ENCODE measurements at places on chromosomes 6 and 20. TPM values are rescaled to one million over a fixed set of nuclear protein-coding genes. Genes with fewer than 3 reads are reported as not detected.
A peak's percentile ranks its signal among the peaks of the same experiment; 100 is the strongest.

PRR3 gene
- 12.1 TPM for total RNA-seq

NTSR1 gene
- total RNA-seq, result 0.11 TPM

DDX43 gene
- not detected for total RNA-seq

CSE1L gene
- 49.0 TPM for total RNA-seq

DNA sequence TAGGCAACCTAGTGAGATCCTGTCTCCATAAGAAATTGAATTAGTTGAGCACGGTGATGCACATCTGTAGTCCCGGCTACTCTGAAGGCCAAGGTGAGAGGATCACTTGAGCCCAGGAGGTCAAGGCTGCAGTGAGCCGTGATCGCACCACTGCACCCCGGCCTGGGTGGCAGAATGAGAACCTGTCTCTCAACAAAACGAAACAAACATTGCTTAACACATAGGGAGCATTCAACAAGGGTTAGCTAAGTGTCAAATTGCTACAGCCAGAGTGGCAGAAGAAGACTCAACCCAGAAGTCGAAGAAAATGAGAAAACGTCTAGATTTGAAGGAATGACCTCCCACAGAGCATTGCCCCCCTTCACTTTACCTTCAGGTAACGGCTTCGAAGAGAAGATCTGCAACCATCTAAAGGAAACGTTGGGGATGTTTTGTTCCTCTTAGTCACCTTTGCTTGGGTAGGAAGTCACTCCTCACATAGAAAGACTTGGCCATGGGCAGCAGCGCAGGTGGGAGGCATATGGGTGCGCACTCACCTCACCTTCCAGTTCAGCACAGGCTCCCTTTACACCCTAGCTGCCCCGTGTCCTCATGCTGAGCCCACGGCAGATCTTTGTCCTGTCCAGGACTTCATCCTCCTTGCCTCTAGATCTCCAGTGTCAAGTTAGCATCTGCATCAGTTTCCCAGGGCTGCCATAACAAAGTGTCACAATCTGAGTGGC lies 63.7 kb upstream of the SHLD1 start:
- H3K36me3 ChIP-seq, result no peaks in the 10 kb centered on the region
- no peak overlapping the region for H3K27ac ChIP-seq
- H3K4me1 ChIP-seq, result no peaks in the 10 kb centered on the region

DNA sequence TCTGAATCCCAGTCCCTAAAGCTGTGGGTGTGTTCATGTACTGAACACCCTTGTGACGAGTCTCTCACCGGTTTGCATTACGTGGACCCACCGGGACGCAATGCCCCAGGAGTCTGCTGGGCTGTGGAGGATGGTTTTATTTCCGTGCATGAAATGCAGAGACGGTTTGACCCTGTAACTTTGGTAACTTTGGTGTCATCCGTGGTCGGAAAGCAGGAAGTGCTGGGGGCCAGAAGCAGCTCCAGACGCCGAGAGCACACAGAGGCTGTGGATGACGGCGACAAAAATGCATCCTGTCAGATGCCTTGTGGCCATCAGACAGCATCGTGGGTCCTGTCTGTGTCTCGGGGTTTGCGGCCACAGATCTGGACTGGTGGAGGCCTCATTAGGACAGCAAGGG lies 7.2 kb downstream of the BHLHE23 start:
- H3K27ac ChIP-seq, result no peak overlapping the region
- DNase-seq, result no peak
- H3K36me3 ChIP-seq, result no peaks in the 10 kb centered on the region
- H3K4me3 ChIP-seq, result no peak overlapping the region

DNA sequence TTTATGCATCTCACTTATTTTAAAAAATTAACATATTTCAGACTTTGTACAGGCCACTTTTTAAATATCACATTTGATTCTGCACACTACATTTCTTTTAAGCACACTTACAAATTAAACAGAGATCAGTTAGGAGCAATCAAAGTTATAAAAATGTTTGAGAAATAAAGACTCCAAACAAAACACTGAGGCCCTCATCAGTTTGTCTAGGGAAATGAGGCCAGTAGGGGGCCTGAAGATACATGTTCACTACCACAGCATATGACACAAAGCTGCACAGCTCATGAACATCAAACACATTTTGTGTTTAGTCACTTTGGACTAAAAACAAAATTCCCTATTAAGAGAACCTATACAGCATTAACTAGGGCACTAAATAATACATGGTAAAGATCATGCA lies 180.5 kb downstream of the PDE7B start:
- no peaks in the 10 kb centered on the region for H3K36me3 ChIP-seq
- no peak overlapping the region for H3K27ac ChIP-seq
- H3K4me3 ChIP-seq, result no peak overlapping the region
- no peak for DNase-seq
- H3K4me1 ChIP-seq, result peaks cover 51% of the 10 kb centered on the region

DNA sequence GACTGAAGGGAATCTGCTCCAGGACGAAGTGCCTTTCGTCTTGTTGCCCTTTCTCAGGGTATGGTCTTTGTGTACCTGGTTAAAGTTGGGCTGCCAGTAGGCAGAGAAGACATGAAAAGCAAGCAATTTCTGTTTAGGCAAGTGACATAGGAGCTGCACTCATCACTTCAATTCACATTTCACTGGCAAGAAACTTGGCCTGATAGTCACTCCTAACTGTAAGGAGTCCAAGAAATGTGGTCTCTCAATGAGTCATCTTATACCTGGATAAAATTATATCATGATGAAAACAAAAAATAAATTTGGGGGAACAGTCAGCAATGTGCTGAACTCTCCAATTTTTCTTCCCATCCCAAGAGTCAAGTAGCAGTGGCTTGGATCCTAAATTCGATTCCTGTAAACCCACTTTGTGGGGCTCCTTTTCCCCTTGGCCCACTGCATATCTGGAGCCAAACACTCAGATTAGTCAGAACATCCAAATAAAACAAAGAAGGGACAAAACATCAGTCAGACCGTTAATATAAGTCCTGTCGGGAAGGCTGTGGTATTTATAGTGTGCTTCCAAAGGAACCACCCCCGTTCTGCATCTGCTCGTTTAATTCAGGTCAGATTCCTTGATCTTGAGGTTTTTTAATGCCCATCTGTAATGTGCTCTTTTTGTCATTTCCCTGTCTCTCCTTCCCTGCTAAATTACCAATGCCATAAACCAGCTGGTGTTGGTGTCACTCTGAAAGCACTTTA lies 5.0 kb upstream of the GABRR1 start:
- no peaks in the 10 kb centered on the region for H3K36me3 ChIP-seq
- no peak for DNase-seq
- peaks cover 13% of the 10 kb centered on the region for H3K27me3 ChIP-seq
- H3K27ac ChIP-seq, result no peak overlapping the region

GRCh38 chr20:44495257-44495656 lies 19.6 kb downstream of the TTPAL start:
- peaks cover 41% of the 10 kb centered on the region for H3K36me3 ChIP-seq
- H3K4me1 ChIP-seq, result peaks cover 59% of the 10 kb centered on the region
- peak overlapping the region; percentile 94 for H3K27ac ChIP-seq
- no peak overlapping the region for H3K4me3 ChIP-seq
- no peaks in the 10 kb centered on the region for H3K27me3 ChIP-seq

- no peak overlapping the region for H3K27ac ChIP-seq
- H3K4me1 ChIP-seq, result peaks cover 10% of the 10 kb centered on the region
Observed at GRCh38 chr6:153031335-153031955, 28.9 kb upstream of the MTRF1L start.

DNA sequence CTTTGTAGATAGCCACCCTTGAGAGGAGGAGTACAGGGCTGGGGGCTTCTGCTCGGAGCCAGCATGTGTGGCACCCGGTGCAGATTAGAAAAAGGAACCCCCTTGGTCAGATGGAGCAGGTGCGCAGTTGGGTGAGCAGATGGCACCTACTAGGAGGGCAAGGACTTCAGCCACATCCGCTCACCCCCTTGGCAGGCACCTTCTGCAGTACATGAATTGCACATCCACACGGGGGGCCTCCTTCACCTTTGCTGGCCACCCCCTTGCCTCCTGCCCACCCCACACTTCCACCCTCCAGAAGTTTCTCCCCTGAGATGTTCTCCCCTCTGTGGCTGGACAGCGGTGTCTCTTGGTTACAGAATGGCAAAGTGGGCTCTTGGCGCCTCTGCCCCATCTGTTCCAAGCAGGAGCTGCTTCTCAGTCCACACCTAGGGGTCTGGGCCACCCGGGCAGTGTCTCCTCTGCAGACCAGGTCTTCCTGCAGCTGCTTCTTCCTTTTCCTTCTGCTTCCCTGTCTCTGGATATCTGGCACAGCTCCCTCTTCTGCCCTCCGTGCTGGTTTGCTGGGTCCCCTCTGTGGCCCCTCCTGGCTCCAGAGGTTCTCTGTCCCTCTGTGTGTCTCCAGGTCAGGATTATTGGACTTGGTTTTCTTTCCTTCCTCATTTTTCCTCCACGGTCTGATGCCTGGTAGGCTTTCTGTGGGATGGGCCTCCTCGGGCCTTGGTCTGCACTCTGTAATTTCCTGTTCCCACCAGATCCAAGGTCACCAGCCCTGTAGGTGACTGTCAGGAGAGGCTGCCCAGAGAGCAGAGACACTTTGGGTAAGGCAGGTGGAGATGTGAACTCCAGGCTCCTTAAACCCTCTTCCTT lies 4.1 kb downstream of the MDFI start:
- H3K27me3 ChIP-seq, result no peaks in the 10 kb centered on the region
- no peak for DNase-seq
- H3K36me3 ChIP-seq, result peaks cover 15% of the 10 kb centered on the region
- no peak overlapping the region for H3K27ac ChIP-seq
- peaks cover 81% of the 10 kb centered on the region for H3K4me1 ChIP-seq

DNA sequence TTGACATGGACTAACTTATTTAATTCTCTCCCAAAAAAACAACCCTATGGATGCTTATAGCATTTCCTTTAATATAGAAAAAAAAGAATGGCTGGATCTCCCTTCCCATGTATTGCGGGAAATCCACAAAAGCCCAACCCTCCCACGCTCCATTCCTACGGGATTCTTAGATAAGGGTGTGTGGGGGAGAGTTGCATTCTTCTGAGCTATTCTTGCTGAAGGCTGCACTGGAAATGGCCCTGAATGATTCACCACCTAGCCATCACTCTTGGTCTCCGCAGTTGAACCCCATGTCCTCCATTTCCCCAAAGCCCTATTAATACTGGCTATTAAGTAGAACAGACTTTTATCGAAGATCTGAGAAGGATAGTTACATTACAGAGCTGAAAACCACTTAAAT lies 41.9 kb upstream of the ADGRF5 start:
- no peaks in the 10 kb centered on the region for H3K36me3 ChIP-seq
- H3K4me1 ChIP-seq, result no peaks in the 10 kb centered on the region
- H3K27ac ChIP-seq, result no peak overlapping the region
- H3K27me3 ChIP-seq, result peaks cover 5% of the 10 kb centered on the region
- H3K4me3 ChIP-seq, result no peak overlapping the region
- no peak for DNase-seq

- peaks cover 21% of the 10 kb centered on the region for H3K36me3 ChIP-seq
- H3K27me3 ChIP-seq, result no peaks in the 10 kb centered on the region
- DNase-seq, result no peak
- peak overlapping the region; percentile 65 for H3K27ac ChIP-seq
- no peak overlapping the region for H3K4me3 ChIP-seq
Observed at GRCh38 chr6:551405-551804, 105.5 kb downstream of the HUS1B start.

DNA sequence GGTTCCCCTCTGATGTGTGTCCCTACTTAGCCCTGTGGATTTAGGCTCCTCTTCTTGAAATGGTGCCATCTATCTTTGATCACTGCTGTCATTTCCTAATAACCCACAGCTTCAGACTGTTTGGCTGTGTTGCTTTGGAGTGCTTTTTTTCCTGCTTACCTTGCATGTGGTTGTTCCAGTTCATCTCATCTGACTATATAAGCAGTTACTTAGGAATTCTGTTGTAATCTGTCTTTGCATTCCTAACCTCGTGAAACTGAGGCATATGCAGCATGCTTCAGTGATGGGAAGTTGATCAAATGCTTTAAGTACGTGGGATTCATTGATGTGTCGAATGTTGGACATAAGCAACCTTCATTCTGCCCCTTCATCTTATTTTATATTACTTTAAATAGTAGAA lies 115.8 kb upstream of the FLRT3 start:
- no peaks in the 10 kb centered on the region for H3K4me1 ChIP-seq
- DNase-seq, result no peak
- no peak overlapping the region for H3K27ac ChIP-seq

DNA sequence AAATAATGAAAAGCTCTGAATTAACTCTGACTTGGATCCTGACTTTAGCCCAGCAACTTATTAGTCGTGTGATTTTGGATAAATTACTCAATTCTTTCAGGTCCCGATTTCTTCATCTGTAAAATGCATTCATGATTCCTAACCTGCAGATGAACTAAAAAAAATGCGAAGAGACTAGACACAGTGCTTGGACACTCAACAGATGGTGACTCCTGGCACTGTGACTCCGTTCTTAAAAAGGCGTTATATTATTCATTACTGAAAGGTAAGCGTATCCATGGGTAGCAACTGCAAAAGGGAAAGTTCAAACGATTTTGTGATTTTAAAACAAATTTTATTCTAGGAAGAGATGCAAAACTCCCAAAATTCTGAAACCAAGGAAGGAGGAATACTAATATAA lies 226.3 kb downstream of the KIF16B start:
- no peak for DNase-seq
- H3K4me1 ChIP-seq, result peaks cover 3% of the 10 kb centered on the region
- no peaks in the 10 kb centered on the region for H3K36me3 ChIP-seq
- no peak overlapping the region for H3K4me3 ChIP-seq

GRCh38 chr20:24718696-24719095 lies 230.4 kb upstream of the CST7 start:
- H3K27ac ChIP-seq, result no peak overlapping the region
- peaks cover 51% of the 10 kb centered on the region for H3K27me3 ChIP-seq
- no peaks in the 10 kb centered on the region for H3K4me1 ChIP-seq
- no peaks in the 10 kb centered on the region for H3K36me3 ChIP-seq
- H3K4me3 ChIP-seq, result no peak overlapping the region

DNA sequence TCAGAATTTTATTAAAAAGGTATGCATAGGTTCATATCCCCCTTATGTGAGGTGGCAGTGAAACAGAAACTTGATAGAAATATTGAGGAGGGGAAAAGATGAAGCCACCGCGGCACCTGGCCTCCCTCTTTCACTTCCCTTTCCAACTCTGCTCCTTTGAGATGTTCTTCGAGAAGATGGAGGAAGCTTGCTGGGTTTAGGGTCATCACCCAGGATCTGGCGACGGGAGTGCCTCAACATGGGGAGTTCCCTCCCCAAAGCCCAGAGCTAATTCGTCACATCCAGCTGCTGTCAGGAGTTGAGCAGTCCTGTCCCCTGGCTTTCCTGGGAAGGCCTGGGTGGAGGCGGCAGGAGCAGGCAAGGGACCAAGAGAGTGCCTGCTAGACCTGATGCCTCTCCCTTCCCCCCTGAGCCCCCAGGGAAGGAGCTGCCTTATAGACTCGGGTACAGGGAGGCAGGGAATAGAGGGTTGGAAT lies 29.1 kb downstream of the RREB1 start:
- DNase-seq, result peak; percentile 51
- H3K4me1 ChIP-seq, result peaks cover 51% of the 10 kb centered on the region
- H3K4me3 ChIP-seq, result no peak overlapping the region
- H3K36me3 ChIP-seq, result no peaks in the 10 kb centered on the region

- no peaks in the 10 kb centered on the region for H3K4me1 ChIP-seq
- H3K36me3 ChIP-seq, result peaks cover 53% of the 10 kb centered on the region
- H3K27me3 ChIP-seq, result no peaks in the 10 kb centered on the region
- H3K27ac ChIP-seq, result peak overlapping the region; percentile 10
- no peak for DNase-seq
Observed at GRCh38 chr6:89690944-89691324, 52.4 kb upstream of the LYRM2 start.

- no peak overlapping the region for H3K4me3 ChIP-seq
- H3K4me1 ChIP-seq, result no peaks in the 10 kb centered on the region
- peaks cover 51% of the 10 kb centered on the region for H3K27me3 ChIP-seq
- H3K36me3 ChIP-seq, result no peaks in the 10 kb centered on the region
- H3K27ac ChIP-seq, result no peak overlapping the region
- no peak for DNase-seq
Observed at GRCh38 chr20:2093159-2093781, 8.4 kb upstream of the STK35 start.

- no peaks in the 10 kb centered on the region for H3K36me3 ChIP-seq
- no peak for DNase-seq
- H3K4me1 ChIP-seq, result no peaks in the 10 kb centered on the region
Observed at GRCh38 chr20:48531505-48531904, 296.3 kb downstream of the PREX1 start.

Measured in osteocyte (in vitro differentiated cells).